ENCODE measurements at places on chromosomes 13 and 19.
A peak's percentile ranks its signal among the peaks of the same experiment; 100 is the strongest.

DNA sequence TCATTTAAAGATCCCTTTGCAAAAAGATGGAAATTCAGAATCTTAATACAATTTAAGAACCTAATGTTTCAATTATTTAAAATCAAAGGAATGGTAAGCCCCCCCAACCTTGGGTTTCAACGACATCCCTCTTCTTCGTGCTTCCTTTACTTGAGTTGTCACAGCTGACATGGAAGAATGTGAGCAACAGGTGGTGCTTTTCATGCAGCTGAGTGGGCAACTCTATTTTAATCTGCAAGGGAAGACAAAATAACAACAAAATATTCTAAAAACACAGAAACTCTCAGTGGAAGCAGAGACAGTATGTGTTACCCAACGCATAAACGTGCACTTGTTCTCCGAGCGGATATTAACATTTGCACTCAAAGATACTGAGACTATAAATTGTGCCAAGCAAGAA is 92.3 kb downstream of the DOCK9 start:
- DNase-seq: no peak

GRCh38 chr19:53196777-53197396 is 3.7 kb upstream of the ZNF665 start:
- DNase-seq: peak; percentile 86

- no peak for DNase-seq
Observed at GRCh38 chr13:25585000-25585399, 213.2 kb downstream of the ATP8A2 start.

DNA sequence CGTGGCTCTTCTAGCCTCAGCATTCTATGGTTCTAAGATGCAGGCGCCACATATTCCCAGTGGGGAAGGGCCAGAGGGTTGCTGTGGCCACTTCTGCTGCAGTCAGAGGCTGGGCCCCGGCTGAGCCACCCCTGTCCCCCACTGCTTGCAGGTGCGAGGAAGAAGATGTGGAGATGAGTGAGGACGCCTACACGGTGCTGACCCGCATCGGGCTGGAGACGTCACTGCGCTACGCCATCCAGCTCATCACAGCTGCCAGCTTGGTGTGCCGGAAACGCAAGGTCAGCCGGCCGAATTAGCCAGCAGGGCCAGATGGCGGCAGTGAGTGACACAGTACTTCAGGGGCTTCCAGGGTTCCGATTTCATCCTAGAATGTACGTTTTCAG is 2.0 kb downstream of the LHB start:
- no peak for DNase-seq

DNA sequence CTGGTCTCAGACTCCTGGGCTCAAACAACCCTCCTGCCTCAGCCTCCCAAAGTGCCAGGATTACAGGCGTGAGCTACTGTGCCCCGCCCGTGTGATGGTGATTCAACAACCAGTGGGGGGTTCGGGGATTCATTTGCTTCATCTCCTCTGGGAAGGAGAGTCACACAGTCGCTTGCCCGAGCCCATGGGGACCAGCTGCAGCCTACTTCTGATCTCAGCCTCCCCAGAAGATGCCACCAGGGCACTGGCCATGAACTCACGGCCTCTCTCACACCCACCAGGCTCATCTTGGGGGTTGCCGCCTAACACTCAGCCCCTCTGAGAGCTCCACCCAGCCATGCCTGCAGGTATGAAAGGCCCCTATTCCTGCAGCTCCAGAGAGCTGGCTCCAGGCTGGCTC is 6.8 kb downstream of the TOMM40 start:
- DNase-seq: no peak

DNA sequence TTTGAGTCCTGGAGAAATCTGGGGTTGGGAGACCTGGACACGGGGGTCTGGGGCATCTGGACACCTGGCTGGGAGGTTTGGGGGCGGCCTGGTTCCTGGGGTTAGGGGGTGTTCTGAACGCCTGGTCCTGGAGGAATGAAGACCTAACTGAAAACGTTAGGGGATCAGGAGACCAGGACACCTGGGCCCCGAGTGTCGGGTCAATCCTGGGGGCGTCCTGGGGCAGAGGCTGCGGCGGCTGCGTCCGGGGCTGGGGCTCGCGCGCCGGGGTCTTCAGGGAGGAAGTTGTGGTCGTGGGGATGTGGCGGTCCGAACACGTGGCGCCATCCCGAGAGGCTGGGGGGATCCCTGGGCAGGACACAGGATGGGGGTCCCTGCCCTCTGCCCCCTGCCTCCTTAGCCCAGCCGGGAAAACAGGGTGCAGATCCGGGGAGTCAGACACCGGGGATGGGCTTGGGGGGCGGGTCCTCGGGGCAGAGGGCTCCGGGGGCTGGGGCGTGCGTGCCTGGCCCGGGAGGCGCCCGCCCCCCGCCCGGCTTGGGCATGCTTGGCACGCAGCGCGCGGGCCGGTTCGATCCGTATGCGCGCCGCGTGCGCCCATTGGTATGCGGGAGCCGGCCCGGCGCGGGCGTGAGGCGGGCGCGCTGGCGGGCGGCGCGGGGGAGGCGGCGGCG is 632 bp downstream of the NPAS1 start:
- no peak for DNase-seq

- DNase-seq: no peak
Observed at GRCh38 chr13:77776704-77777103, 79.2 kb downstream of the SLAIN1 start.
